ENCODE measurements at places on chromosomes 6 and 20. TPM values are rescaled to one million over a fixed set of nuclear protein-coding genes. Genes with fewer than 3 reads are reported as not detected.

Gene DYNLRB1
- total RNA-seq = 240 TPM

Gene RNF144B
- total RNA-seq = 0.37 TPM

Gene SYCP2L
- 1.9 TPM for total RNA-seq

Gene SAPCD1
- total RNA-seq = 3.1 TPM

Gene MMP24
- 26.7 TPM for total RNA-seq

Gene SIRPG
- not detected for total RNA-seq

Gene STX11
- total RNA-seq = 2.7 TPM
